ENCODE measurements at places on chromosomes 11 and 22. TPM values are rescaled to one million over a fixed set of nuclear protein-coding genes. Genes with fewer than 3 reads are reported as not detected.

CCDC116 gene
- 0.17 TPM for total RNA-seq

GRCh38 chr11:108713076-108713790, 48.4 kb downstream of the DDX10 start:
- no peak for DNase-seq
- H3K27me3 ChIP-seq = no peaks in the 10 kb centered on the region
- no peaks in the 10 kb centered on the region for H3K4me1 ChIP-seq
- no peaks in the 10 kb centered on the region for H3K36me3 ChIP-seq
- H3K27ac ChIP-seq = no peak overlapping the region

GRCh38 chr11:70498171-70498571, 99.8 kb downstream of the CTTN start:
- no peaks in the 10 kb centered on the region for H3K36me3 ChIP-seq
- H3K27me3 ChIP-seq = no peaks in the 10 kb centered on the region
- no peak overlapping the region for H3K4me3 ChIP-seq

DNA sequence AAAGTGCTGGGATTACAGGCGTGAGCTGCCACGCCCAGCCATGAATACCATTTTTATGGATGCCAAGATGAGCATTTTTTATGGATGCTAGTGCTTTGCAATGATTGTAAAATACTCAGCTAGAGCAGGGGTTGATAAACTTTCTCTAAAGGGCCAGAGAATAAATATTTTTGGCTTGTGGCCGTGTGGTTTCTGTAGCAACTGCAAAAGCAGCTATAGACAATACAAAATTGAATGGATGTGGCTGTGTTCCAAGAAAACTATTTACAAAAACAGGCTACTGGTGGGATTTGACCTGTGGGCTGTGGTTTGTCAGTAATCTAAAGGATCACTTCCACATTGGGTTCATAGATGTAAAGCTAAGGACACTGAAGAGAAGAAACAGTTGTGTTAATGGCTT, 56.0 kb downstream of the COMMD9 start:
- peaks cover 5% of the 10 kb centered on the region for H3K4me1 ChIP-seq
- no peak overlapping the region for H3K4me3 ChIP-seq
- H3K27ac ChIP-seq = no peak overlapping the region

GRCh38 chr22:47784991-47785390, 1022.5 kb downstream of the TBC1D22A start:
- no peak overlapping the region for H3K27ac ChIP-seq
- no peak for DNase-seq
- H3K4me1 ChIP-seq = no peaks in the 10 kb centered on the region

DNA sequence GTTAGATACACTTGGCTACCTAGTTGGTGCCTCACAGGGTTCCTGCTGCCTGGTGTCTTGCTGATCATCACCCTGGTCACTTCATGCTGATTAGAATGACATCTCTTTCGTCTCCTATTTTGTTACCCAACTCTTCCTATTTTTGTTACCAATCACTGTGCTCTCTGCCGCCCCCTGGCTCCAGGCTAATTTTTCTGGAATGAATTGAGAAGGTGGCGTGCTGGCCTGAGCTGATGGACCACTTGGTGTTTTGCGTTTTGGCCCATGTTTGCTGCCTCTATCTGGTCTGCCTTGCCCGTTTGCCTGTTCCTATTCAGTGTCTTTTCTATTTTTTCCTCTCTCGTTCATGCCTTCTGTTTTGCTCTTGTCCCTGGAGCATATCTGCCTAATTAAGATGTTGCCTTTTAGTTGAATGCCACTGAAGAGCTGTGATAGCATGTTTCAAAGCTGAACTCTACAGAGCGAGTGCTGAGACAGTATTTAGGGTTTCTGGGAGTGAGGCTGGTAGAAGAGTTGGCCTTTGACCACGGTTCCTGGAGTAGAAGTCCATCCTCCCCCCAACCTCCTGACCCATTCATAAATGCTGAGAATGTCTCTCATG, 5.9 kb upstream of the ATF4 start:
- H3K4me3 ChIP-seq = no peak overlapping the region
- no peak for DNase-seq
- no peaks in the 10 kb centered on the region for H3K27me3 ChIP-seq
- H3K36me3 ChIP-seq = peaks cover 3% of the 10 kb centered on the region

- H3K4me3 ChIP-seq = no peak overlapping the region
- no peaks in the 10 kb centered on the region for H3K27me3 ChIP-seq
- DNase-seq = no peak
- no peak overlapping the region for H3K27ac ChIP-seq
Observed at GRCh38 chr11:111530091-111530490, 10.4 kb upstream of the LAYN start.
